ENCODE measurements at places on chromosomes 3 and 15. TPM values are rescaled to one million over a fixed set of nuclear protein-coding genes. Genes with fewer than 3 reads are reported as not detected.

ALDH1A2 gene
- 34.5 TPM for total RNA-seq

NKIRAS1 gene
- 5.7 TPM for total RNA-seq

ZNF860 gene
- 1.1 TPM for total RNA-seq

HCN4 gene
- total RNA-seq: not detected

TOPAZ1 gene
- not detected for total RNA-seq

RETNLB gene
- total RNA-seq: not detected

ZKSCAN7 gene
- 1.2 TPM for total RNA-seq

PLXNA1 gene
- 10.9 TPM for total RNA-seq

IL16 gene
- total RNA-seq: 1.5 TPM

ATP8B4 gene
- 3.6 TPM for total RNA-seq

RARRES1 gene
- total RNA-seq: 2.4 TPM

MB21D2 gene
- total RNA-seq: 3.0 TPM

- DNase-seq: no peak
Measured at GRCh38 chr3:176799675-176800074, 397.6 kb downstream of the TBL1XR1 start.

GRCh38 chr3:105369500-105370371 lies 3.0 kb downstream of the ALCAM start:
- peak; percentile 75 for DNase-seq

- DNase-seq: no peak
Measured at GRCh38 chr3:26004172-26004571, 214.3 kb downstream of the OXSM start.

DNA sequence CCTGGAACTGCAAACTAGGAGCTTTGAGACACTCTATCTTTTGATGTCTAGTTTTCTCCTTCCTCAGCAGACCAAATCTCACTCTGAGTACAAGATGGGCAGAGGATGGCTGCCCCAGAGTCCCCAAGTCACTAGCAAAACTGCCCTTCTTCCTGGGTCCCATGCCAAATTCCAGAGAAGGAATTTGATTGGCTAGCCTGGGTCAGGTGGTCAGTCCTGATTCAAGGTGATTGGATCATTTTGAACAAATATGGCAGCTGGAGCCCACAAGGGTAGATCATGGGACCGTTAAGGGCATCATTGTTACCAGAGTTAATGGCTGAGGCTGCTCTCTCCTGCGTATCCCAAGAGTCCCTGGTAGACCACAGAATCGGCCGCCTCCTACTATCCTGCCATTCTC lies 21.7 kb downstream of the SLC6A1 start:
- DNase-seq: no peak

GRCh38 chr3:187103251-187103650 lies 36.0 kb downstream of the RPL39L start:
- no peak for DNase-seq

DNA sequence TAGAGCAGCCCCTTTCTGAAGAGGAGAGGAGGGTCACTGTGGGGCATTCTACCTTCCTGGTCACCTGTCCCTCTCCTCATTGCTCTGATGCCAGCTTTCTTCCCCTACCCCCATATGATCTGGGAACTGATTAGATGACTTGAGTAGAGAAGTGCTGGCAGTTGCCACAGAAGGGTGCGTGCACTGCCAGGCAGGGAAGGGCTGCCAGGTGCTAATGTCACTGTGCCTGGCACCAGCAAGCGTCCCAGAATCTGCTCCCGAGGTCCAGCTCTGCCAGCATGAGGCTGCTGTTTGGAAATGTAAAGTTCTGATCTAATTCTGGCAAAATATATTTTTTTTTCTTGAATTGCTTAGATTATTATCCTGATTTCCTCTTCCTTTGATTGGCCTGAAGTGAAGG lies 52.8 kb downstream of the PPM1L start:
- no peak for DNase-seq

GRCh38 chr3:173742491-173742890 lies 344.9 kb downstream of the NLGN1 start:
- DNase-seq: no peak

GRCh38 chr3:45309876-45310275 lies 78.5 kb upstream of the LARS2 start:
- no peak for DNase-seq

- DNase-seq: no peak
Measured at GRCh38 chr3:56960234-56960917, 100.1 kb upstream of the SPATA12 start.

DNA sequence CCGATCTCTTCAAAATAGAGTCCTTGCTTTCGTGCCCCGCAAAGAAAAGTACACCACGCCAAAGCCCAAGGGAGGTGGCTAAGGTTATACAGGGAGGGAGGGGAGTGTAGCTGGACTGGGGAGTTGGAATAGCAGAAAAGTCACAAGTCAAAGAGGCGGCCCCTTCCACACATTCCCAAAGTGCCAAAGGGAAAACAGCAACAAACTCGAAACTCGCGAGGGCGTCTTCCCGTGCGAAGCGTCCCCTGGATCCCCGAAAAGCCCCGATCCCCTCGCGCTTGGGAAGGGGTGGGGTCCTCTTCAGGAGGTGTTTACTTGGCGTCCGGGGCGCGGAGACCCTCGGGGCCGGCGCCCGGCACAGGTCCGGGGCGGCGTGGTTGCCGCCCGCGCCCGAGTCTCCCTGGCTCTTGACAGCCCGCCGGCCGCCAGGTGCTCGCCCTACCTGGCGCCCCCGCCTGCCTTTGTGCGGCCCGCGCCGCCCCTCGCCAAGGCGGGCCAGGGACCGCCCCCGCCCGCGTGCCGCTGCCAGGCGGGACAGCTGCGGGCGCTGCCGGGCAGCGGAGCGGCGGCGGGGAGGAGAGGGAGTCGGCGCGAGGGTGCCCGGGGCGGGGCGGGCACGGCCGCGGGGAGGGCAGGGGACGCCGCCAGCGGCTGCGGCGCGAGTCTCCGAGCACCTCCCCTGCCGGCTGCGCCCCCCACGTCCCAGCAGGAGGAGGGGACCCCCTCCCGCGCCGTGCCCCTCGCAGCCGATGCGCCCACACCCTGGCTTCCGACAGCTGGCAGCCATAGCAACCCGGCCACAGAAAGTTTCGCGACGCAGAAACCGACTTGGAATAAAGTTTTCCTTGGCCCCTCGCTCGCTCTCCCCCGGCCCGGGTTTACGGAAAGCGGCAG lies 966 bp downstream of the MYO1E start:
- peak; percentile 15 for DNase-seq

GRCh38 chr3:108914774-108915641 lies 38.7 kb downstream of the GUCA1C start:
- peak; percentile 70 for DNase-seq

GRCh38 chr3:146507331-146508120 lies 36.9 kb downstream of the PLSCR1 start:
- no peak for DNase-seq

- DNase-seq: peak; percentile 6
Measured at GRCh38 chr3:36648241-36649034, 115.9 kb downstream of the DCLK3 start.

GRCh38 chr3:105332961-105333360 lies 33.7 kb upstream of the ALCAM start:
- no peak for DNase-seq

GRCh38 chr3:90026406-90026805 lies 919.0 kb downstream of the EPHA3 start:
- DNase-seq: no peak

- DNase-seq: peak; percentile 50
Measured at GRCh38 chr15:52006702-52007340, 12.2 kb upstream of the MAPK6 start.

DNA sequence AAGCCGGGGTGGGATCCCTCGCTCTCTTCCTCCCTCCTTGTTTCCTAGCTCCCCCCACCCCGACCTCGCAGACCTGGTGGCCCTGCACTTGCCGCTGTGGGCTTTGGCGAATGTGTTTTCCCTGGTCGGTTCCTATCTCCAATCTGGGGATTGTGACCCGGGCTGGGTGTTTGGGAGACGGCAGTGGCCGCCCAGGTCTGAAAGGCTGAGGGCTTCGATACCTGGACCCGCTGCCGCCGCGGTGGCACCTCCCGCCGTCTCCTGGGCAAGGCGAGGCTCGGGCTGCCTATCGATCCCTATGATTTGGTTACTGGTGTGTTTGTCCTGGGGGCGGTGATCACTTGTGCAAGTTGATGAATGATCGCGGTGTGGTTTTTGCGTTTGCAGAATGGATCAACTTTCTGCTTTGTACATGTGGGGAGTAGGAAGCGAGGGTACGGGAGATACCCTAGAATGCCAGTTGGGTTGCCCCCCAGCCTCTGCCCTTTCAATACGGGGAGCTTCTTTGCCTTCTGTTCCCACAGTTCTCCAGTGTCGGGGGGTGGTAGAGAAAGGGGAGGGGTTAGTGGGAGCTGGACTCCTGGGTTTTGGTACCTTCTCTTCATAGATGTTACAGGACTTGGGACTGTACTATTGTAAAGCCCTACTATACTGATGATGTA lies 3.0 kb downstream of the BBX start:
- DNase-seq: peak; percentile 21

- no peak for DNase-seq
Measured at GRCh38 chr15:47598996-47599395, 118.3 kb upstream of the SEMA6D start.

DNA sequence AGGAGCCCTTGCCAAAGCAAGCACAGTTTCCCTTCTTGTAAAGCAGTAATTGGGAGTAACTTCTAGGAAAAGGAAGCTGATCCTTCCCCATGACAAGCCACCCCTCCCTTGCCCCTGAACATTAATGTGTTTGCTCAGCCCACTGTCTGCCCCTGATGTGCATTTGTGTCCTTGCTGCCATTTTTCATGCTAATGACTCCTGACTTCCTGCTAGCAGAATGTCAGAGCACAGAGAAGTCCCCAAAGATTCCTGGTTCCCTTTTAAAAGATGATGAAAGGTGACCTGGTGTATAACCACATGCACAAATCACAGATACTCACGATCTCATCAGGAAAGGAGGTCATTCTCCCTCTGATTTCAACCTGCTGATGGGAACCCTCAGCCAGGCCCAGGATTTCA lies 44.2 kb upstream of the WNT5A start:
- DNase-seq: no peak

DNA sequence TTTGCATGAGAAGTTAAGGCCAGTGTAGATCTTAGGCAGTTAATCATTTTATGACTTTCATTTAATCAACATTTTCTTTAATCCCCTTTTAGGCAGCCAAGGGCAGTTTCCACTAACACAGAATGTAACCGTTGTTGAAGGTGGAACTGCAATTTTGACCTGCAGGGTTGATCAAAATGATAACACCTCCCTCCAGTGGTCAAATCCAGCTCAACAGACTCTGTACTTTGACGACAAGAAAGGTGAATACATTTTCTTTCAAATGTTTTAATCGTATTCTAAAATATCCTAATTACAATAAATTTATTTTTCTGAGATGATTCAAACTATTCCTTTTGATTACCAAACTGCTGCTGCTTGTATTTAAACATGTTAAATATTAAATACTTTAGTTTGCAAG lies 843.2 kb downstream of the CADM2 start:
- DNase-seq: no peak

- no peak for DNase-seq
Measured at GRCh38 chr3:67860429-67860828, 206.0 kb upstream of the SUCLG2 start.

DNA sequence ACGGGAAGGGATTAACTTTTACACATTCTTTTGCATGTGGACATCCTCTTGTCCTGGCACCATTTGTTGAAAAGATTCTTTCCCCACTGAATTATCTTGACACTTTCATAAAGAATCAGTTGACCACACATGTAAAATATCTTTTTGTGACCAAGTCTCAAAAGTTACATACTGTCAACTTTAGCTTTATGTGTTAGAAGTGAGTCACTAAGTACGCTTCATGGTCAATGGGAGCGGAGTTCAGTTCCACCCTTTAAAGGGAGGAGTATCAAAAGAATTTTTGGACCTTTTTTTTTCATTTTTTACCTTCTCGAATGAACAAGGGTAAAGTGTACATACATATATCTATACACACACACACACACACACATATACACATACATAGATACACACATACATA lies 35.4 kb downstream of the MAPK6 start:
- DNase-seq: no peak

DNA sequence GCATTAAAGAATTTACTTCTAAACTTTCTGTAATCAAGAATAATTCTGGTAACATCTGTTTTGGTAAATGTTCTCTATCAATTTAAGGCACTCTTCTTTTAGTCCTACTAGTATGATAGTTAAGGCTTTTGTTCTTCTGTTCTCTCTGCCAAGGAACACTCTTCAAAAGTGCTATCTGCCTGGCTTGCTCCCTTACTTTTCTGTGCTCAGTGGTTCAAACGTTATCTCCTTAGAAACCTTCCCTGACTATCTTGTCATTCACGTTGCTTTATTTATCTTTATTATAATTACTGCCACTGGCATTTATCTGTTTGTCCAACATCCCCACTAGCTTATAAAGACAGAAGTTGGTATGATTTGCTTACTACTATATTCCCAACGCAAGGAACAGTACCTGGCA lies 59.2 kb downstream of the RFX7 start:
- no peak for DNase-seq

- DNase-seq: no peak
Measured at GRCh38 chr15:48120745-48121144, at the start of gene SLC24A5. TSS of gene SLC24A5 (plus strand) at chr15:48120990. CDS start at chr15:48121045, 55 bp downstream.

GRCh38 chr3:129182390-129183185 lies 1.1 kb downstream of the CNBP start:
- DNase-seq: peak; percentile 33

- peak; percentile 90 for DNase-seq
Measured at GRCh38 chr3:66107855-66108254, 69.1 kb upstream of the MAGI1 start.

GRCh38 chr3:184379358-184380184 lies at the start of gene CHRD:
TSS of gene CHRD (plus strand) at chr3:184380054. CDS start at chr3:184380319, 265 bp downstream.
- no peak for DNase-seq

GRCh38 chr3:135055449-135055848 lies 260.4 kb downstream of the EPHB1 start:
- DNase-seq: no peak

DNA sequence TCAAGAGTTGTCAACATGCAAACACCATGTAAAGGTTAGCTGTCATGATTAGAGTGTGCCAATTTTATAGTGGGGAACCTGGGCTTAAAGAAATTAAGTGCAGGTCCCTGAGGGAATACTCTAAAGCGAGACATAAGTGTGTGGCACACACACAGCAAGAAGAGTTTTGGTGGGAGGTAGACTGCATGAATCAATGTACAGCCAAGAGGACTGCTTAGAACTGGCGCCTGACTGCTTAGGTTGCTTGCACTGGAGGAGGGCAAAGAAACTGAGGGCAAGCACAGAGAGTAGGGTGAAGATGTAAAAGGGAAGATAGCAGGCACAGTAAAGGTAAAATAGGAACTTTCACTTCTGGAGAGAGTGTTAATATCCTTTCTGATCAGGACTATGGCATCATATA lies 184.9 kb downstream of the SOX2 start:
- no peak for DNase-seq

DNA sequence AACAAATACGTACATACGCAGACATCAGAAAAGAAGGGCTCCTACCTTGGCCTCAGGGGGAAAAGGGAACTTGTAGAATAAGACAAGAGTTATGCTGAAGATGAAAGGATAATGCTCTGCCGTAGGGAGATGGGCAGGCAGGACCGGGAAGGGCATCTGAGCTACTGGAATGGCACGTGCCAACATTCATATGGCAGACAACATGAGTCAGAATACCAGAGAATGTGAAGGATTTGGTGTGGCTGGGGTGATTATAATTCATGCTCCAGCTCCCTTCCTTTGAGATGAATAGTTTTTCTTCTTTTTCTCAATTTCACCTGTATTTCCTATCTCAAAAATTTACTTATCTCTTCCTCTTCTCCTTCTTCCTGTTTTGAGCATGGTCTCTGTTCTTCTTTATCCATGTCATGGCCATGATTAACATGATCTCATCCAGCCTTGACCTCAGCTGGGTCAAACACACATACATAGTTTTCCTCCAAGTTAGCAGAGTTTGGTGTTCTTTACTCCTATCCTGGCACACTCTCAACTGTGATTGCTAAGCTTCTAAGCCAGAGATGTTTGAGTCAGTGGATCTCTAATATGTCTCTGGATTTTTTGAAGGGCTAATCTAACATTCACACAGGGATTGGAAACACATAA lies 507.0 kb downstream of the FOXP1 start:
- DNase-seq: no peak
